Stimulated activated CD4-positive, alpha-beta T cell treated with anti-CD3 and anti-CD28 coated beads, TNF-alpha, amount 100 ng/mL, for 1 hour (primary cell): ENCODE measurements at places on chromosomes 7 and 10.
A peak's percentile ranks its signal among the peaks of the same experiment; 100 is the strongest.

DNA sequence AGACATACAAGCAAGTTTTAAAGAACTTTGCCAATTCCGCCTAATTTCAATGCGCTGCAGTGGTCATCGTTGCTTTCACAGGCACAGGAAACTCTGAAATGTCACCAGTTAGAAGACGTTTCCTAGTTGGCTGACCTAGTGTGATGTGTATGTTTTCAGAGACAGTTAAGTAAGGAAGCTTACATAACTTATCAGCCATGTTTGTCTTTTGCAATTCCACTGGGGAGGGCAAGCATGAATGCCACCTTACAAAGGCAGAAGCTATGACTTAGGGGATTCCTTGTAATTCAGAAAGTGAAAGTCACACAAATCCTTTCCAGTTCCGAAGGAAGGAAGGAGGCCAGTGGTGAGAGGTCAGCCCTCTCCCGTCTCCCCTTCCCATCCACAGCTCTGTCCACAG lies 15.0 kb upstream of the NPS start:
- DNase-seq = no peak

- no peak for DNase-seq
These were observed 319.2 kb upstream of the LRRN3 start for GRCh38 chr7:110771717-110772116.

- DNase-seq = no peak
These were observed 74.1 kb upstream of the UNC5B start for GRCh38 chr10:71138166-71138830.

- DNase-seq = no peak
These were observed 48.3 kb upstream of the TMEM236 start for GRCh38 chr10:17703706-17704105.

GRCh38 chr7:518630-519483 lies 789 bp downstream of the PDGFA start:
- no peak for DNase-seq

- DNase-seq = peak; percentile 27
These were observed 60.6 kb upstream of the MSMB start for GRCh38 chr10:46106410-46107255.

DNA sequence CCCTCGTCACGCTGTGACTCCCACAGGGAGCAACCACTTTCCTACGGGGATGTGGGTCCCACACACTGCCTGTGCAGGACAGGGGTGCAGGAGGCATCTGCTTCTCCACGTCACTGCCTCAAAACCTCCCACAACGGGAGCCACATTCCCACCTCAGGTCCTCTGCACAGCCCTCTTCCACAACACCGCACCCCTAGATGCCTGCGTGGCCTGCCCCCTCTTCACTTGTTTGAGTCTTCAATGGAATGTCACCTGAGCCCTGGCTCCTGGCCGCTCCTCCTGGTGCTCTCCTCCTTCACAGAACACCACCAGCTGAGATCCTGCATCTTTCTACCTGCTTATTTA lies 73.6 kb downstream of the MAD1L1 start:
- DNase-seq = no peak

GRCh38 chr7:24910551-24911212 lies 69.3 kb downstream of the OSBPL3 start:
- no peak for DNase-seq

- no peak for DNase-seq
These were observed 54.9 kb downstream of the IKZF1 start for GRCh38 chr7:50359258-50359994.

DNA sequence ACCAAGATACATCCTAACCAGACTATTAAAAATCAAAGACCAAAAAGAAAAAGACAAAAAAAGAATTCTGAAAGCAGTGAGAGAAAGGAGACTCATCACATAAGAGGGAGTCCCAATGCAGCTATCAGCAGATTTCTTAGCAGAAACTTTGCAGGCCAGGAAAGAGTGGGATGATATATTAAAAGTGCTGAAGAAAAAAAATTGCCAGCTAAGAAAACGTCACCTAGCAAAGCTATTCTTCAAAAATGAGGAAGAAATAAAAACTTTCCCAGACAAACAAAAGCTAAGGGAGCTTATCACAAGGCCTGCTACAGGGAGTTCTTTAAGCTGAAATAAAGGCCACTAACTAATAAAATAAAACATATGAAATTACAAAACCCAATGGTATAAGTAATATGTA lies 40.5 kb upstream of the CDK6 start:
- no peak for DNase-seq

- DNase-seq = no peak
These were observed 2.3 kb upstream of the CREB5 start for GRCh38 chr7:28409716-28410627.

GRCh38 chr10:30437031-30437841 lies 3.3 kb downstream of the MAP3K8 start:
- no peak for DNase-seq

GRCh38 chr7:151371266-151371665 lies 29.7 kb downstream of the NUB1 start:
- no peak for DNase-seq

- no peak for DNase-seq
These were observed 29.1 kb upstream of the LHFPL3 start for GRCh38 chr7:104299323-104299722.

DNA sequence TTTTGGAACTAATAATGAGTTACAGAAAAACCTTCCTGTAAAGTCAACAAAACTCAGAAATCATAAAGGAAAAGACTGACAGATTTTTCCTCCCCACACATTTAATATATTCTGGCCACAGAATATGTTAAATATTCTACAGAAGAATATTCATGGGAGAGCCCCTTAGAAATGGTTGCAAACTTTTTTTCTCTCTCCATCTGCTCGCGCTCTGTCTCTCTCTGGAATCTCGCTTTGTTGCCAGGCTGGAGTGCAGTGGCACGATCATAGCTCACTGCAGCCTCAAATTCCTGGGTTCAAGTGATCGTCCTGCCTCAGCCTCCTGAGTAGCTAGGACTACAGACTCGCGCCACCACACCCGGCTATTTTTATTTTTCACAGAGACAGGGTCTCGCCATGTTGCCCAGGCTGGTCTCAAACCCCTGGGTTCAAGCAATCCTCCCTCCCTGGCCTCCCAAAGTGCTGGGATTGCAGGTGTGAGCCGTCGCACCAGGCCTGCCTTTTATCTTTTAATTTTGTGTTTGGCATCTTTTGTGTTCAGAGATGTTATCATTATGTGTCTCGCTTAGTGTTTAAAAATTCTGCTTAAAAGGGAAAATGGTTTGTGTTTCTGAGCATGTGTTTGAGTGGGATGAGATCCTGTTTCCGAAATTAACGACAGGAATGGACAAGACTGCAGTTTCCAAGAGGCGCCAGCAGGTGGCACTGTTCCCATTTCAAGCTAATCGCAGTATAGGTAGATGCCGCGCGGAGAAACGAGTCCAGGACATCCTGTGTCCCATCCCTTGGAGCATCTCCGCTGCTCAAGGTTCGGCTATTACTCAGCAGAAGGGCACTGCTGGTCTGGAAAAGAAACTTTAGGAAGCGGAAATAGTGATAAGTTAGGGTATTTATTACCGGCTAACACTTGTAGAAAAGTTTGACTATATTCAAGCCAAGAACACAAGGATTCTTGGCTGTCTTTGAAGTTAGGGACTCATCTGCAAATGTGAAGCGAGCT lies 23.1 kb upstream of the ST7 start:
- DNase-seq = peak; percentile 67

DNA sequence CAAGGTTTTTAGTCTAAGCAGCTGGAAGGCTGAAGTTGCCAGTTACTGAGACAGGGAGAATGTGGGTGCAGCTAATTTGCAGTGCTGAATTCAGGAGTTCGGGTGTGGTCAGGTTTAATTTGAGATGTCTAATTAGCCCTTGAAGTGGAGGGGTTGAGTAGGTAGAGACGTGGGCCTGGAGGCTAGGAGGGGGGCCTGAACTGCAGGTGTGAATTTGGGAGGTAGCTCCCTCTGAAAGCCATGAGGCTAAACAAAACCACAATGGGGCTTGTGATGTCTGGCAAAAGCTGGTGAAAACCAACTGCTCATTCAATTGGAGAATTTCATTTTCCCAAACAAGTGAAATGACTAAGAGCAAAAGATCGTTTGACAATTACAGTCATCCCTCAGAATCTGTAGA lies 246.0 kb upstream of the NFE2L3 start:
- DNase-seq = no peak

GRCh38 chr10:85265121-85265520 lies 936.7 kb downstream of the CCSER2 start:
- no peak for DNase-seq

DNA sequence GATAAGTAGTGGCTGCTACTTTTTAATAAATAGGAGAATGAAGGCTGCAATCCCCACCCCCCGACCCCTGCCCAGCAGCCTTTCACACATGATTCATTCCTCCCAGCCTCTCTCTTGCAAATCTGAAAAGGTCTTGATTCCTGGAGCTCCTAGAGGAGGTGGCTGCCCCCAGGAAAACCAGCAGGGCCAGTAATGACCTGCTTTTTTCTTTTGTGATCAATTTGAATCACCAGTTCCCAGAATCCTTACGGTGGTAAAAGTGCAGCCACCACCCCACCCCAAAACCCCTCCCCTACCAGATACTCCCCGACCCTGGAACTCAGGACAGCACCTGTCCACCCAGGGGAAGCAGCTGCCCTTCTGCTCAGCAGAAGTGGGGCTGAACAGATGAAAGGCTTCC lies 108.9 kb downstream of the C10orf105 start:
- DNase-seq = no peak

GRCh38 chr7:29053105-29053872 lies 93.0 kb downstream of the CPVL start:
- no peak for DNase-seq

DNA sequence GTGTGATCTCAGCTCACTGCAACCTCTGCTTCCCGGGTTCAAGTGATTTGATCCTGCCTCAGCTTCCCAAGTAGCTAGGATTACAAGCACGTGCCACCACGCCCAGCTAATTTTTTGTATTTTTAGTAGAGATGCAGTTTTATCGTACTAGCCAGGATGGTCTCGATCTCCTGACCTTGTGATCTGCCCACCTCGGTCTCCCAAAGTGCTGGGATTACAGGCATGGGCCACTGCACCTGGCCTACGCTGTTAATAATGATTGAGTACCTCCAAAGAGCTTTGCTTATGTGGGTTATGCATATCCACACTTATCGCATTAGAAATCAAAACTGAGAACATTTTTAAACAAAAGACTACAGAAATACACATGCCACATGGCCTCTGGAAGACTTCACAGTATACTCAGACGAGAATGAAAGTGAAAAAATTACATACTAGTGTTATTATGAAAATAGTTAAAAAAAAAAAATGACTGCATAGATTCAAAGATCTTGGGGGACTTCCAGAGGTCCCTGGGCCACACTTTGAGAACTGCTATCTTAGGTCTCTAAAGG lies 25.4 kb downstream of the RPP38 start:
- no peak for DNase-seq

- DNase-seq = no peak
These were observed 47.0 kb upstream of the AMPH start for GRCh38 chr7:38677981-38678697.

- DNase-seq = no peak
These were observed 4.9 kb upstream of the PPIF start for GRCh38 chr10:79342295-79342761.

- DNase-seq = no peak
These were observed 271.0 kb downstream of the MAD1L1 start for GRCh38 chr7:1961701-1962276.

- DNase-seq = peak; percentile 1
These were observed at the start of gene VWA2 for GRCh38 chr10:114239117-114239993. Gene VWA2, plus strand, starts transcription at chr10:114239254. Its CDS starts 9,460 bp downstream, at chr10:114248714.

DNA sequence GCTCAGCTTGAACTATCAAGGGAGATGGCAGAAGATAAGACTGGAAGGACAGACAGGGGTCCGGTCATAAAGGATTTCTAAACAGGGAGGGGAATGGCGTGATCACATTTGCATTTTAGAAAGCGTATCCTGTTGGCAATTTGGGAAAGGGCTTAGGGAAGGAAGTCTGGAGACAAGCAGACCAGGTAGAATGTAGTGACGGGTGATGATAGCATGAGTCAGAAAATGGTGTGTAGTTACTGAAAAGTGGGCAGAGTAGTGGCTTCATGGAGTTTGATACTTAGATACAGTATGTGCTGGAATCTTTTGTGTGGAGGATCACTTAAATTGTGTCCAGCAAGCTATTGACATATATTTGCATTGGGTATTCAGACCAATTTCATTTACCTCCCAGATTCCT lies 61.2 kb downstream of the LRGUK start:
- DNase-seq = no peak

DNA sequence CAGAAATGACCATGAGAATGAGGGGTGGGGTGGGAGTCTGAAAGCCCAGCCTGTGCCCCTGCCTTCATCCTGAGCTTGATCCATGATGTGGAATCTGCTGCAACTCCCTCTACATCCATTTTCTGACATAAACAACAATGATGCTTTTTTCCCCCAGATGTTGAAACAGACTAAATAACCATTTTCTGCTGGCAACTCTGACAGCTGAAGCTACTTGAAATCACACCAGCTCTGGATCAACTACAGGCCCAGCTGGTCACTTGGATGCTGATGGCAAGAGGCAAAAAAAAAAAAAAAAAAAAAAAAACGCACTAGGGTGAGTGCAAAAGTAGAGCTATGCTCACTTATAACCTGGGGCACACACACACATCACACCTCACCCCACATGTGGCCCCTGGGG lies 74.2 kb downstream of the FAM107B start:
- DNase-seq = no peak

DNA sequence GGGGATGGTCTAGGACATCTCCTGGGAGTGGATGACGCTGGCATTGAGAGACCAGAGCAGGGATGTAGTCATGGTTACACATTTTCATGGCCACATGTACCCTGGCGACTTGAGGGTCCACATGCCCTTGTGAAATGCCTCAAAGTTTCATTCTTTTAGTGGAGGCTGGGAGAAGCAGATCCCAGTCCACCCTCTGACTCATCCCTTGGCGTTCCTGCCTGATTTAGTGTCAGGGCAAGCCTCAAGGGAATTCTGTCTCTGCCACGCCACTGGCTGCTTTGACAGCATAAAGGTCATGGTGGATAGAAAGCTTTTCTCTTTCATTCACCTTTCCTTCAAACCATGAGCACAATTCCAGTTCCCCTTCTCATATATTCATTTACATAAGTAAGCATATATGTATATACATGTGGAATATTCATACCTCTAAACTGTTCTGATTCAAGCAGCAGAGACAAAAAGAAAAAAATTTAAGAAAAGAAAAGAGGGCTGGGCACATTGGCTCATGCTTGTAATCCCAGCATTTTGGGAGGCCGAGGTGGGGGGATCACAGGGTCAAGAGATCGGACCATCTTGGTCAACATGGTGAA lies 21.8 kb upstream of the KIF5B start:
- no peak for DNase-seq

GRCh38 chr7:151247611-151248345 lies 716 bp downstream of the SMARCD3 start:
- DNase-seq = no peak

- DNase-seq = no peak
These were observed 70.6 kb downstream of the KAT6B start for GRCh38 chr10:74896788-74897527.

DNA sequence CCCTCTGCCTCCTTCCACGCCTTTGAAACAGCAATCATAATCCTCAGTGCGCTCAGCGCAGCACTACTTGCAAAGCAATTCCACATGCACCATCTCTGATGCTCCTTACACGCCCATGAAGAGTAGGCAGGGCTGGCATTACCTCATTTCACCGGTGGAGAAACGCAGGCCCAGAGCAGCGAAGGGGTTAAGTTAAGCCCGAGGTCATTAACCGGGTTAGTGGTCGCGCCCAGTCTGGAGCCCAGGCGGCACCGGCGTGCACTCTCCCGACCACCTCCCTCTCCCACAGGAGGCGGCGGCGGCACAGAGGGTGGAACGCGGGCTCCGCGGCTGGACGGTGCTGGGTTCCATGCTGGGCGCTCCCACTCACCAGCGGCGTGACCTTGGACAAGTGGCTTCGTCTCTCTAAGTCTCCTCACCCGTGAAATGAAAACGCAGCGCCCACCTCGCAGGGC lies 515 bp downstream of the FASTK start:
- no peak for DNase-seq
